ENCODE measurements at places on chromosomes 4 and X. TPM values are rescaled to one million over a fixed set of nuclear protein-coding genes. Genes with fewer than 3 reads are reported as not detected.

The WWC2 gene
- 29.4 TPM for total RNA-seq

The CUL4B gene
- 47.4 TPM for total RNA-seq

The FDCSP gene
- not detected for total RNA-seq

The CYLC1 gene
- total RNA-seq: not detected

The TMPRSS11A gene
- total RNA-seq: not detected

The MAGEA1 gene
- not detected for total RNA-seq

The PCDH19 gene
- total RNA-seq: not detected

The UGT2B15 gene
- not detected for total RNA-seq

The RASGEF1B gene
- total RNA-seq: 1.1 TPM

The BEND4 gene
- not detected for total RNA-seq

The P2RY4 gene
- total RNA-seq: 0.34 TPM

The IBSP gene
- total RNA-seq: not detected

The MAGEB10 gene
- total RNA-seq: not detected

The EREG gene
- total RNA-seq: 0.15 TPM

The HTN3 gene
- not detected for total RNA-seq

The CT45A10 gene
- total RNA-seq: not detected

The GPRIN3 gene
- total RNA-seq: 15.3 TPM

The TRPC5OS gene
- not detected for total RNA-seq

The SERPINA7 gene
- total RNA-seq: not detected

The ADGRG4 gene
- not detected for total RNA-seq

The TKTL2 gene
- total RNA-seq: not detected

The SHROOM4 gene
- total RNA-seq: 4.5 TPM

The GAB1 gene
- total RNA-seq: 24.1 TPM

The IL1RAPL1 gene
- 3.0 TPM for total RNA-seq

The KCND1 gene
- total RNA-seq: 1.00 TPM

The CABS1 gene
- not detected for total RNA-seq

The SGMS2 gene
- total RNA-seq: 32.3 TPM

All from melanocyte of skin (primary cell).